ENCODE measurements at places on chromosomes 7 and 10. TPM values are rescaled to one million over a fixed set of nuclear protein-coding genes. Genes with fewer than 3 reads are reported as not detected.

Gene PEX1
- total RNA-seq: 6.5 TPM

DNA sequence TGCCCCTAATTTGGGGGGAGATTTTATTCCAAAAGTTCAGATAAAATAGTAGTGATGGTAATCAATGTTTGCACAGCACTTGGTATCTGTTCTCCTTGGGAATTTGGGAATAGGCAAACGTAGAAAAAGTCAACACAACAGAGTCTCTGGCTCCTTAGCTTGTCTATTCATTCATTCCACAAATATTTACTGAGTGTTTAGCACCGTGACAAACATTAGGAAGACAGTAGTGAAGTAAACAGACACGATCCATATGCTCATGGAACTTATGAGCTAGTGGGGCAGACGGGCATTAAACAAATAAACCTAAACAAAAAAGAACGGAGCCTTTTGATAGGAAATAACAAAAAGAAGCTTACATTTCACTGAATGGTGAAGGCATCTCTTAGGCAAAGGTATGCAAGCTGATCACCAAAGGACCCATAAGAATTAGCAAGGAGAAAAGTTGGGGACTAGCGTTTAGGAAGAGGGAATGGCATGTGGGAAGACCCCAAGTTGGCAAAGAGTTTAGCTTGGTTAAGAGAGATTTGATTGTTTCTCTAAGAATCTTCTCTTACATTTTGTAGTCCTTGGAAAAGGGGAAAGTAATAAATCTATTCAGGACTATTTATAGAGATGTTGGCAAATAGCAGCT, 243.9 kb upstream of the NPY start:
- DNase-seq: no peak

- DNase-seq: no peak
Measured at GRCh38 chr10:79188154-79188965, 119.6 kb downstream of the ZMIZ1 start.

- no peak for DNase-seq
Measured at GRCh38 chr7:28076423-28077200, 104.0 kb downstream of the JAZF1 start.

DNA sequence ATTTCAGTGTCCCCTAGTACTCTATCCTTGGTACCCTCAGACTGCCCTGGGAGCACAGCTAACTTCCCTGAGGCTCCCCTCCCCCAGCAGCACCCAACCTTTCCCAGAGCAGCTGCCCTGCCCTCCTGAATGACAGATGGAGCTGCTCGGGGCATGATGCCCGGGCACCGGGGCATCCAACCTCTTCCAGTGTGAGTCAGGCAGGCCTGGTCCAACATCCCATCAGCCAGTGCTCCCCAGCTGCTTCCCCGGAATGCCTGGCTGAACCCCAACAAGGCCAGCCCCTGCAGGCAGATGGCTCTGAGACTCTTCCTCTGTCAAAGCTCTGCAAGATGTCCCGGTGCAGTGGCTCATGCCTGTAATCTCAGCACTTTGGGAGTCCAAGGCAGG, 11.9 kb upstream of the TSPAN15 start:
- DNase-seq: no peak

- DNase-seq: no peak
Measured at GRCh38 chr10:70354556-70354955, 27.9 kb downstream of the LRRC20 start.

- DNase-seq: no peak
Measured at GRCh38 chr7:19375976-19376375, 230.8 kb upstream of the FERD3L start.

DNA sequence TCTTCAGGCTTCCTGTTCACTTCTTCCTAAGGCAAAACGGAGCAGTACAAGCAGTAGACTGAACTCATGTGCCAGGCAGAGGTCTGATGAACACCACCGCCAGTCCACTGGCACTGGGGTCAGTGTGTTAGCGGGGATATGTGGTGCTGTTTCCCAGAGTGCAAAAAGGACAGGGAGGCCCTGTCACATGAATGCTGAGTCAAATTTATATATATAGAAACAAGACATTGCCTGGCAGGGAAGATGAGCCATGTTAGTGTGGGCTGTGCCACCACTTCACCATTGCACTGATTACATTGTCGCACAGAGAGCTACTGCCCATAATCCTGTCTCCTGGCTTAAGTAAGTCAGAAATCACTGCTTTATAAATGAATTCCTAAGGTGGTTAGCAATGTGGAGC, 122.2 kb upstream of the AMPH start:
- no peak for DNase-seq

DNA sequence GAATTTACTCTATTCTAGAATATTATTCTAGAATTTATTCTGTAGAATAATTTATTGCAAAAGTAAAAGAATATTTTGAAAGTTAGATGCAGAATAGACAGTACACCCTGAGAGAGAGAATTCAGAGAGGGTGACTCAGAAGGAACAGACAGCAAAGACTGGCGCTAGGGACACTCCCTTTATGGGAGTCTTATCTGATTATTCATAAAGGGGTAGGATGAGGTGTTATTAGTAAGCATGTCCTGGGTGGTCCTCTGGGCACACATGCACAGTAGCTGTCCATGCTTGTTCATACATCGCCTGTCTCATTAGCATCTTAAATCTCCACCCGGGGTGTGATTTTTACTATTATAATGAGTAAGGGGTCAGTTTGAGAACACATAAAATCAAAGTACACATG, 100.1 kb downstream of the XPNPEP1 start:
- no peak for DNase-seq

Gene PSPH
- total RNA-seq: 72.7 TPM

Gene CNPY1
- not detected for total RNA-seq

Gene GALNT17
- total RNA-seq: 7.8 TPM

DNA sequence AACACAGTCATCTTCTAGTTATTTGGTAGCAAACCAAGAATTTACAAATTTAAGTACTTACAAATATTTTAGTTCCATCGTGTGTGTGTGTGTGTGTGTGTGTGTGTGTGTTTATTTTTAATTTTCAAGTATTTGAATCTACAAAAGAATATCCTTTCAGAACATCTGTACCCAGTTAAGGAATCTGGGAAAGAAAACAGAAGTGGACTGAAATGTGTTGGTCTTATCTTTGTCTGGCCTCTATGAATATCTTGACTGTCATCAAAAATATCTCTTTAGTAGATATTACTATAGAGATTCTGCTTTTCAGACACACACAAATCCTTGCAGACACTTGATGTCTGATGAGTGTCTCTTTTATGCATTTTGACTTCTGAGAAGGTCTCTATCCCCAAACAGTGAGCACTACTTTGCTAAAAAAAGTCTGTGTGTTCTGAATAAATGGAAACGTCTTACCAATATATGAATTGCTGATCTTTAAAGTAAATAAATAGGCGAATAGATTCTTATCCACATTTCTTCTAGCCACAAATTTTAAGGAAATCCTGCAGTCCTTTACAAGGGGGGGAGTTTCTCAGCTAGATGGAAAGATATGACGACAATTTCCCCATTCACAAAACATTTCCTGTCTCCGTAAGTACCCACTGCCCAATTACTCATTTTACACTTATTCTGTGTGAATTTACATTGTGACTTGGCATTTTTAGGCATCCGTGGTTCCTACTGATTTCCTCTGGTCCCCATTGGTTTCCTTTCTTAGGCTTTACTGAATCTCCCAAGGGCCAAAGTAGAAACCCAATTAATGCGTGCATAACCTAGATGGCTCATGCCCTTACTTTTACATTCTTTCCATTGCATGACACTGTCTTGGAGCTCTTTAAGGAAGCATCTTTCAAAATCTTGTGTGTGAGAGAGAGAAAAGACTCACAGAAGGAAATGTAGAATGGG, 36.0 kb downstream of the NRCAM start:
- DNase-seq: peak; percentile 77

DNA sequence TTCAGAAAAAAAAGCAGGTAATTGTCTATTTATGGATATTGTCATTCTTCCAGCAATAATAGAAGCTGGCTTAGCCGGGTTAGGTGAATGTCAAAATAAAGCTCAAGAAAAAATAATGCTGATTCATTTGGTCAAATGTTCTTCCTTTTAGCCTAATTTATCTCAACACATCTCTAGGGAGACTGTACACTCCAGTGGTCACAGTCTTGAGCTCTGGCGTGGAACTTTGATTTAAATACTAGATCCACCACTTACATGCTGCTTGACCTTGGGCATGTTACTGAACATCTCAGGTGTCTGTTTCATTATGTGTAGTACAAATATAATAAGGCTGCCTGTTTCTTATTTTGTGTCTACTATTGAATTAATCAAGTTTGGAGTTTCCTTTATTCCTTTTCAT, 22.0 kb downstream of the PRTFDC1 start:
- DNase-seq: no peak

DNA sequence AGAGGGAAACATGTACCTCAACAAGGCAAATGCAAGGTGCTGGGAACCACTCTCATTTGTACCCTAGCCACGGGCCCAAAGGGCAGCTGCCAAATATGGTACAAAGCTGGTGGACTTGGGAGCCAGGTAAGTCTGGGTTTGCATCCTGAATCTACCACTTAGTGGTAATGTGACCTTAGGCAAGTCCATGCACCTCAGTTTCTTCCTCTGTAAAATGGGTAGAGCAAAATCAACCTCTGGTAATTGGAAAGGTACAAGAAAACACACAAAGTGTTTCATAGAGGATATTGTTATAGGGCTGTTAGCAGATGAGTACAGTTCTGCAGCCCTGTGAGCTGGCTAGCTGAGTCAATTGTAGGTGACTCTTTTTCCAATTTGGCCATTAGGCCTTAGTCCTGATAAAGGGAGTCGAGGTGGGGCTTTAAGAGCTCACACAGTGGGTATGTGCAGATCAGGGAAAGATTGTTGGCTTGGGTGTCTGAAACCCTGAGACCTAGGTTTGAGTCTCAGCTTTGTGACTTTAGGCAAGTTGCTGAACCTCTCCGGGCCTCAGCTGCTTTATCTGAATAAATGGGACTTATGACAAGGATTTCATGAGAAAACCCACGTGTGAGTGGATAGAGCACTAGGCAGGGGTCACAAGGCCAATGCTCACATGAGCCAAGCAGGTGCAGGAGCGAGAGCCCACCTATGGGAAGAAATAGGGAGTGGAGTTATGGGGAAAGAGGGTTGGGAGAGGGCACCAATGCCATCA, 121.3 kb upstream of the GDF10 start:
- no peak for DNase-seq

DNA sequence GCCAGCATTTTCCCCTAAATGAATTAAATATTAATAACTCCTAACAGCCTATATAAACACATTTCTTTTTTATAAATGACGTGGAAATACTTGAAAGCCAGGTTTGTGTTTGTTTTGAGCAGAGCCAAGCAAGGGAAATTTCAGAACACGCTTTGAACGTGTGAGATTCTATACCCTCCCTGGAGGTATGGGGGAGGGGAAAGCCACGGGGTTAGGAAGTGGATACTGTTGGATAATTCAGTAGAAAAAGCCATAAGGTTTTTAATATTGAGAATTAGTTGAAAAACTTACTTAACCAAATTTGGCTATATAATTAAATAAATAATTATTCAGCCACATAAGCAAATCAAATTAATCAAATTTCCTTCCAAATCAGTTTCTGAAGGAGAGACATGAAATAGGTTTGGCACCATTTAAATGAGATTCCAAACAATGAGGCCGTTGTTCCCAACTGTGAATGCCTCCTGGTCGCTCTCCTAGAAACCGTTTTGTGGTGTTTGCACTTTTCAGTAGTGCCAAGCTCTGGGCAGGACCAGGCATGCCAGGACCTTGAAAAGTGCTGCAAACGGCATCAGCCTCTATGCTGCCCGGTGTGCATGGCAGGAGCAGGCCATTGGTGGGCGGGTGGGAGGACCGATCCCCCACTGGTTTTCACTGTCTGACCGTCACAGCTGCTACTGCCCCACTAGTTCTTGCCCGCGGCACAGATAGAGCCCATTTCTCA, 88.1 kb downstream of the SEPTIN14 start:
- DNase-seq: peak; percentile 1

DNA sequence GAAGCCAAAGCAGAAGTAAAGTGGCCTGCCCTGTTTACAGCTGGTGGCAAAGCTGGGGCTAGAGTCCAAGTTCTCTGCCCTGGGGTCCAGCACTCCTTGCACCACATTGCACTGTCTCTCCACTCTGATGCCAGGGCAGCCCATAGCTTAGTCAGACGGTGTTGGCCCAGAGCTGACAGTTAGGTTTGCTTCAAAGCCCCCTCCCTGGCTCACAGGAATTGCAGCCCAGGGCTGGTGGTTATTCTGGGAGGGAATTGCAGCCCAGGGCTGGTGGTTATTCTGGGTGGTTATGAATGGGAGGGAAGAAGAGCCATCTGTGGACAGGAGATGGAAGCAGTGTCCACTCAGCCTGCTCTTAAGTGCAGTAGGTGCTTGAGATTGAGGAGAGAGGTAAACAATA, 88.9 kb downstream of the SCRN1 start:
- DNase-seq: no peak

GRCh38 chr7:107890493-107890961, 456 bp upstream of the DLD start:
- DNase-seq: no peak

- DNase-seq: peak; percentile 90
Measured at GRCh38 chr10:122879339-122880273, at the start of gene FAM24B. Gene FAM24B (minus strand): TSS chr10:122879581. CDS start chr10:122850515, 29,066 bp downstream.

- no peak for DNase-seq
Measured at GRCh38 chr7:75572396-75572795, 80.3 kb downstream of the SPDYE5 start.

DNA sequence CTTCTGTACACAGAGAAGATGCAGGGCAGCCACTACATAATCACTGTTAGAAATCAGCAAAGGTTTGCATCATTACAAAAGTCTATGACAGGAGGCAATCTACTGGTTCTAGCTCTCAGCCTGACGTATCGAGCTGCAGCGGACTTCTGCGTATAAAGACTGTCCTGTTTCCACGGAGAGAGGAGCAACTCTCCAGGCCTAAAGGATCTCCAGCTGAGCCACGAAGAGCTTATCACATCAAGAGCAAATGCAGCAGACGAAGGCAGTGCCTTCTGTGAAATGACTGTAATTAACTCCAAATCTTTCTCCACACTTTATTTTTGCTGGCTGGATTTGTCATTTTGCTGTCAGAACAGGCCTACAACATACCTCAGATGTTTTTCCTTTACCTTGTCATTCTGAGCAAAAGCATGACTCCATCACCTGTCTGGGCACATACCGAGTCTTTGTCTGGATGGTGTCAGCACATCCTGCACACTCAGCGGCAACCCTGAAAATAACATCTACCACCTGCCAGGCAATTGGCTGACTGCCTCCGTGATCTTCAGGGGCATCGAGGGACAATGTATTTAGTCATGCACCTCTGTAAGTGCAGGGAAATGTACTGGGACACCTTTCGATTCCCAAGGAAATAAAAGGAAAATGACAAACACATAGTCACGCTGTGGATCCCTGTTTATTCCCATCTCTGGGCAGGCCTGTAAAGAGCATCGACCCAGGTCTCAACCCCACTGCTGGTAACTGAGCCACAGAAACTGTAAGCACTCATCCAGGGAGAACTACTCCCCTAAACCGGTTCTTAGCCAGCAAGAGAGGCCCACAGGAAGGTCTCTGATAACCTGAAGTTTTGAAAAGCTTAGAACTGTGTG, 26.3 kb upstream of the SH3PXD2A start:
- DNase-seq: no peak

DNA sequence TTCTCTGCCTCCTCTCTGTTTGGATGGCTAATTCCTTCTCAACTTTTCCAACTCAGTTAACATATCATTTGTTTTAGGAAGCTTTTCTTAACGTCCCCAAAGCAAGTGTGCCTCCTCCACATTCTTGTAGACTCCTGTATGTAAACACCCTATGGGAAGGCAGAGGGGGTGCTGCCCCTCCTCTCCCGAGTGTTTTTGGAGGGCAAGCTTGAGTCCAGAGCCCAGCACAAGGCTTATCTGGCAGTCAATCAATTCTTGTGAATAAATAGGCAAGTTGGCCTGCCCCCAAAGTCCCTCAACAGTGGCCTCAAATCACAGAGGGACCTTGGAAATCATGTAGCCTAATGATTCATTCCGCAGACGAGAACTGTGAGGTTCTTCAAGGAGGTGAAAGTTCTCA, 305.6 kb downstream of the RPS24 start:
- no peak for DNase-seq

Gene LIPK
- not detected for total RNA-seq

Data from astrocyte (in vitro differentiated cells and primary cell).